T-helper 1 cell (primary cell): ENCODE measurements at places on chromosomes 1 and 21.

DNA sequence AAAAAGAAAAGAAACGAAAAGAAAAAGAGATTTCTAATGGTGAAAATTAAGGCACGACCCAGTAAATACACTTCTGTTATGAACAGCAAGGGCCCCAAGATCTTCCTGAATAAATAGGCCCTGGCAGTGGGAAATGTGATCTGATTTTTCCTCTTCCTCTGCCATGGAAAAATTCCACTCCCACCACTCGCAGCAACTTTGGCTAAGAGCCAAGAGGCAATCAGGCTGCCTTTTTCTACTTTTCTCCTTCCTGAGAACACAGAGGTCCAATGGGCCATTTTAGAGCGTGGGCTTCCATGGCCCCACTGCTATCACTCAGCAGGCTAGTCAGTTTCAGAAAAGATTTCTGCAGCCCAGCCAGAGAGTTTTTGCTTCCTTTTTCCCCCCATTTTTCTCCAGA lies 33.7 kb upstream of the AK4 start:
- no peak for DNase-seq

- no peak for DNase-seq
These were observed 206.3 kb downstream of the PDE4B start for GRCh38 chr1:65998763-65999583.

GRCh38 chr1:24957808-24958752 lies 28.0 kb upstream of the RUNX3 start:
- DNase-seq, result no peak

GRCh38 chr1:162281426-162281825 lies 95.2 kb downstream of the SPATA46 start:
- DNase-seq, result no peak

DNA sequence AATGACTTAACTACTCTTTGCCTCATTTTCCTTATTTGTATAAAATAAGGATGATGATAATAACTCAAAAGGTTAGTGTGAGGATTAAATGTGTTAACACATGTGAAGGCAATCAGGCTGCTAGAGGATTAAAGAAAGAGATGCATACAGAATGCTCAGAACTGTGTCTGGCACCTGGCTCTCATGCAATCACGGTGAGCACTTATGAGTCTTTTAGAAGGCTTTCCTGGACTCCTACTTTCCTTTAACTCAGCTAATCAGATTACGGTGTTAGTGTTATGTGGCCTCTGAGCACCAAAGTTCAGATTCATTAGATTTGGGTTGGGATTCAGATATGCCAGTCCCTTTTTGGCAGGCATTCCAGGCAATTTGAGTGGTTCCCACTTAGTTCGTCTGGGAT lies 311.6 kb upstream of the USP24 start:
- no peak for DNase-seq

GRCh38 chr1:172906778-172907592 lies 143.8 kb downstream of the TNFSF18 start:
- DNase-seq, result peak; percentile 4

GRCh38 chr1:91631718-91632330 lies 131.2 kb downstream of the CDC7 start:
- DNase-seq, result no peak

GRCh38 chr21:17476006-17476405 lies 36.8 kb upstream of the CXADR start:
- no peak for DNase-seq

DNA sequence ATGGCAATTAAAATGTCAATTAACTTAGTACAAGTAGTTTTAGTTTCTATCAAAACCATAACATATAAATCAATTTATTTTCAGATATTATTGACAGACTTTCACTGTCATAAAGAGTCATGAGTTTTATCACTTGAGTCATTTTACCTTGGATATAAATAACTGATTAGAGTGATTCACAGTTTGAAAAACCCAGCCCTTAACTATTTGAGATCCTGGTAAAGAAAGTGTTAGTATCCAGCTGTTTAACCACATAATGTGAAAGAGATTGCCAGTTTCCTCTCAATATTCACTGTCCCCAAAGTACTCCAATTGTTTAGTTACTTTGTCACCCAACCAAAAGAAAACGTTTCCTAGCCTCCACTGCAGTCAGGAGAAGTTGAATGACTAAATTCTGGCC lies 91.3 kb downstream of the UCHL5 start:
- no peak for DNase-seq

- DNase-seq, result no peak
These were observed 49.9 kb upstream of the EDN2 start for GRCh38 chr1:41534181-41535076.

- DNase-seq, result no peak
These were observed 1.1 kb downstream of the IKBKE start for GRCh38 chr1:206471415-206471801.

GRCh38 chr1:156821801-156822200 lies 5.2 kb upstream of the SH2D2A start:
- DNase-seq, result no peak

GRCh38 chr1:170200621-170201397 lies 55.0 kb downstream of the NTMT2 start:
- DNase-seq, result no peak

DNA sequence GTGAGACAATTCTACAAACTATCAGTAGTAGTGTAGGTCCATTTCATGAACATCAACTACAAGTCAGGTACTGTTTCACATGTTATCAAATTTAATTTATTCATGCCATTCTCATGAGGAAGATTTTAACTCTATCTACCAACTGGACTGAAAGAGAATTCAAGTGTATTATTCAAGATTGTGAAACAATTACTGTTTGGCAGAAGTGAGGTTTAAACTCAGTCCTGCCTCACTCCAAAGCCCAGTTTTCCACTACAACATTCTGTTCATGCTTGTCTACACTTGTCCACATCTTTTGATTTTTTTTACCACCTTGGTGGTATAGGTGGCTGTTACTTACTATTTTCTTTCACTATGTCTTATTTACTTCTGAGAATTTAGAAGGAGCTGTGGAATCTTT lies 272.9 kb downstream of the TGFB2 start:
- no peak for DNase-seq

GRCh38 chr1:89206373-89206772 lies 7.6 kb upstream of the GBP4 start:
- DNase-seq, result no peak

DNA sequence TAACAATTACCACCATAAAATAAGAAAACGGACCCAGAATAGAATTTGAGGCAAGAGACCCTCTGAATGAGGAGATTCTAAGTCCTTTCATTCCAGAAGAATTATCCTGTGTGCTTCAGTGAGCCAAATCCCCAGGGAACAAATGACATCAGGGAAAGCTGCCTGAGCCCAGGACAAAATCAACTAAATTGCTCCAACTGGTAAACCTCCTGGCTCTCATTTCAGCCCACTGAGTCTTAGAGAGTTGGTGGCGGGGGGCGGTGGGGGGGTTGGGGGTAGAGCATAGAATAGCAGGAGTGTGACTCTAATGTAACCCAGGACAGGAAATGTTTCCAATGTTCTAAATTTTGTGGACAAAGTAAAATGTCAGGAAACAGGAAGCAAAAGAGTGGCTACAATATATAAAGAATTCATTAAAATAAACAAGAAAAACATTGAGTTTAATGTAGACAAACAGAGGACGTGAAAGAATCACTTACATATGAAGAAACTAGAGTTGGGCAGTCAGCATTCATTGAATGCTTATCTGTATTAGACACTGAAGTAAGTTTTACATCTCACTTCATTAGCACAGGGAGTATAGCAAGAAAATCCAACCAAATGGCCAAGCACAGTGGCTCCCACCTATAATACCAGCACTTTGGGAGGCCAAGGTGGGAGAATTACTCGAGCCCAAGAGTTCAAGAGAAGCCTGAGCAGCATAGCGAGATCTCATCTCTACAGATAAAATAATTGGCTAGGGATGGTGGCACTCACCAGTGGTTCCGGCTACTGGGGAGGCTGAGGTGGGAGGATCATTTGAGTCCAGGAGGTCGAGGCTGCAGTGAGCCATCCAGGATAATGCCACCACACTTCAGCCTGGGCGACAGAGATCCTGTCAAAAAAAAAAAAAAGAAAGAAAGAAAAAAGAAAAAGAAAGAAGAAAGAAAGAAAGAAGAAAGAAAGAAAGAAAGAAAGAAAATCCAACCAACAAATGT lies 75.1 kb downstream of the DHRS3 start:
- no peak for DNase-seq

DNA sequence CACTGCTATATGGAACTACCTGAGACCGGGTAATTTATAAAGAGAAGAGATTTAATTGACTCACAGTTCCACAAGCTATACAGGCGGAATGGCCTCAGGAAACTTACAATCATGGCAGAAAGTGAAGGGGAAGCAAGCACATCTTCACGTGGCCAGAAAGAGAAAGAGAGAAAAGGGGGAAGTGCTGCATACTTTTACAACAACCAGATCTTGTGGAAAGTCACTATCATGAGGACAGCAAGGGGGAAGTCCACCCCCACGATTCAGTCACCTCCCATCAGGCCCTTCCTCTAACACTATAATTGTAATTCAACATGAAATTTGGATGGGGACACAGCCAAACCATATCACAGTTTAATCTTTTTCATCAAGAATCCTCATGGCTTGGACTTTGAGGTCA lies 339.2 kb upstream of the AJAP1 start:
- no peak for DNase-seq

- DNase-seq, result no peak
These were observed 31.5 kb upstream of the RNF187 start for GRCh38 chr1:228455715-228456114.

- no peak for DNase-seq
These were observed 1.5 kb upstream of the S100A14 start for GRCh38 chr1:153617663-153618062.

DNA sequence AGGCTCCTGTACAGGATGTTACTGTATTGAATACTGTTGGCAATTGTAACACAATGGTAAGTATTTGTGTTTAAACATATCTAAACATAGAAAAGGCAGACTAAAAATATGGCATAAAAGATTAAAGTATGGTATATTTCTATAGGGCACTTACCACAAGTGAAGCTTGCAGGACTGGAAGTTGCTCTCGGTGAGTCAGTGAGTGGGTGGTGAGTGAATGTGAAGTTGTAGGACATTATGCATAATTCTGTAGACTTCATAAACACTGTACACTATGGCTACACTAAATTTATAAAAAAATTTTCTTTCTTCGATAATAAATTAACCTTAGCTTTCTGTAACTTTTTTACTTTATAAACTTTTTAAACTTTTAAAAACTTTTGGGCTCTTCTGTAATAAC lies 13.7 kb upstream of the TRIM62 start:
- no peak for DNase-seq

DNA sequence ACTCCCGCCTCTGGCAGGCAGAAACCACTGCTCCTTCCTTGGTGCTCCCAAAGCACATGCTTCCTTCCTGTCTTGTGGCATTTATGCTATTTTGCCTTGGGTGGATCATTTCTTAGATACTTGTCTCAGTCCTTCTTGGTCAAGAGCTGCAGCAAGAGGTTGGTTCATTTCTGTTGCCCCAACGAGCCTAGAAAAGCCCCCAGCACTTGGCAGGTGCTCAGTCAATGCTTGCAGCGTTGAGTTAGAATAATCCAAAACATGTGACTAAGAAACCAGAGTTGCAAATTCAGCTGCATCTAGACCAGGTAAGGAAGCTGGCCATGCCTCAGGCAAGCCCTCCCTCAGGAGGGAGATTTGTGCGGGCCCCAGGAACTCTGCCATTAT lies 42.4 kb upstream of the TENT5C start:
- DNase-seq, result no peak

DNA sequence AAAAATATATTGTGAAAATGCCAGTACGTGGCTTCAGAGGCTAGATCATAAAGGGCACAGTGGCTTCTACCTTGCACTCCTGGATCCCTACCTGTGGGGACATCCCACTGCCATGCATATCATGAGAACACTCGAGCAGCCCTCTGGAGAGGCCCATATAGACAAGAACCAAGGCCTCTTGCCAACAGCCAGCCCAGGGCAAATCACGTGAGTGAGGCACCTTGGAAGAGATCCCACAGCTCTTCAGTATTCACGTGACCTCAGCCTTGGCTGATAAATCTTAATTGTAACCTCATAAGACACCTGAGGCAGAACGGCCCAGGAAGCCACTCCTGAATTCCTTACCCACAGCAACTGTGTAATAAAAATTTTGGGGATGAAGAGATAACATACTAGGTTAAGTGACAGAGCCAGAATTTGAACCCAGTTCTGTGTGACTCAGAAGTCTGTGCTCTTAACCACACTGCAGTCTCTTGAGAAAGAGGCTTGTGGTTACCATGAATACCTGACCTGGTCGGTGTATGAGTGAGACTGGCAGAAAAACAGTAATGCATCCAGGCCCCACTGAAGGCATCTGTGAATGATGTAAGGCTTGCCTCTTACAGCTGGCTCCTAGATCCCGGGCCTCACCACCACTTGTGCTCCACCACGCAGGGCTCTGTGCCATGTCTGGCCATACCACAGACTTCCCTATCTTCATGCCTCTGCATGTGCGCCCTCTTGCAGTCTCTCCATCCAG lies 6.9 kb upstream of the A3GALT2 start:
- DNase-seq, result no peak

GRCh38 chr1:28512058-28512611 lies 6.3 kb downstream of the RCC1 start:
- no peak for DNase-seq

DNA sequence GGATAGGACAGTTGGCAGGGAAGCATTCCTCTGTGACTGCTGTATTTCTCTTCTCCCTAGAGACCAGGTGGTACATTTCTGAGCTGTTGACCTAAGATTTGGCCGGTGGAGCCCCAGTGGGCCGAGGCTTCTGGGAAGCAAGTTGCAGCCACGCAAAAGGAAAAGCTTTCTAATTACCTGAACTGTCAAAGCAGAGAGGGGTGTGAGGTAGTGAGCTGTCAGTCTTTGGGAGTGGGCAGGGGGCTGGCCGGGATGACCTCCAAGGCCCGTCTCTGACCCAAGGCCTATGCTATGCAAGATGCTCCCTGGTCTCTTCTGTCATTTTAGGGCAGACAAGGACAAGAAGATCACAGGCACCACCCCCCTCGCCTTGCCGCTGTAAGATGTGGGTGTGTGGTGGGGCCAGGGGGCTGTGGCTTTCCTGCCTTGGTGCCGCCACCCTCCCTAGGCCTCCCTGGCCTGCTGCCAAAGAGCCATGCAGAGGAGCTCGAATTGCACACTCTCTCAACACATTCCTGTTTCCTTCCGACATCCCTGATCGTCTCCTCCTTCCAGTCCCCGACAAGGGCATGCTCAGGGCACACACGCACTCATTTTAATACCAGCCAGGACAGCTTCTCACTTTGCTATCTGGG lies 7.7 kb downstream of the PADI1 start:
- no peak for DNase-seq

DNA sequence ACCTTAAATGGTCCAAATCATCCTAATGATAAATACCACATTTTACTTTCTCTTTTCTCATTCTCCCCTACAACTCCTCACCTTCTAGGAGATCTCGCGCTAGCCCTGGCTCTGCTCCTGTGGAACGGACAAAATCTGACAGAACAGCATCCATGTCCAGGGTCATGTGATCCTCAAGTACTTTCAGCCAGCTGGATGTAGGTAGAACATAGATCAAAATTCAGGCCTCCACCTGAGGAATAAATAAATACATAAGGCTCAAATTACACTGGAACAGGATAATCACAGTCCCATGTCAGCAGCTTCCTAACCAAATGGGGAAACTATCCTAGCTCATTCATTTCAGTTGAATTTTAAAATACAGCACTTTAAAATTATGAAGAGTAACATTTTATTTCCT lies 33.2 kb downstream of the OTUD7B start:
- DNase-seq, result no peak
